ENCODE measurements at places on chromosomes 2 and 18.

- DNase-seq = no peak
These were observed 20.9 kb upstream of the SLC35F5 start for GRCh38 chr2:113777371-113777770.

DNA sequence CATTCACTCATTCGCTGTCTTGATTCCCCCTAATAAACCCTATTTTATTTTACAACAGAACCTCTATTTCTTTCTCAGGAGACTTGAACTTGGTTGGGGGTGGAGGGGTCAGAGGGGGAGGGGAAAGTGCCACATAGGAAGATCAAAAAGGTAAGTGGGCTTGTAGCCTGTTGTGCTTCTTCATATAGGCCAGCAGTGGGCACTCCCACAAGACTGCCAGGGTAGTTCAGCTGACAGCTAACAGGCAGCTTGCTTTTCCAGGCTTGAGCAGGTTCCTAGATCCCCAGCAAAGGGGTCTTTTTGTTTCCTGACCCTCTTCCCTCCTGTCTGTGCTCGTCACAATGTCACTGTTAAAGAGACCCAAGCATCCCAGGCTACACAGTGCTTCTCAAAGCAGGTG is 829 bp upstream of the KIAA2012 start:
- DNase-seq = no peak

- peak; percentile 46 for DNase-seq
These were observed 809 bp downstream of the DBI start for GRCh38 chr2:119367472-119368099.

- no peak for DNase-seq
These were observed 17.4 kb downstream of the KCNH7 start for GRCh38 chr2:162821176-162821575.

GRCh38 chr2:239760596-239760995 is 264.5 kb downstream of the NDUFA10 start:
- no peak for DNase-seq

GRCh38 chr2:59888706-59889105 is 664.7 kb downstream of the BCL11A start:
- no peak for DNase-seq

- no peak for DNase-seq
These were observed 12.6 kb downstream of the USP37 start for GRCh38 chr2:218555527-218555926.

DNA sequence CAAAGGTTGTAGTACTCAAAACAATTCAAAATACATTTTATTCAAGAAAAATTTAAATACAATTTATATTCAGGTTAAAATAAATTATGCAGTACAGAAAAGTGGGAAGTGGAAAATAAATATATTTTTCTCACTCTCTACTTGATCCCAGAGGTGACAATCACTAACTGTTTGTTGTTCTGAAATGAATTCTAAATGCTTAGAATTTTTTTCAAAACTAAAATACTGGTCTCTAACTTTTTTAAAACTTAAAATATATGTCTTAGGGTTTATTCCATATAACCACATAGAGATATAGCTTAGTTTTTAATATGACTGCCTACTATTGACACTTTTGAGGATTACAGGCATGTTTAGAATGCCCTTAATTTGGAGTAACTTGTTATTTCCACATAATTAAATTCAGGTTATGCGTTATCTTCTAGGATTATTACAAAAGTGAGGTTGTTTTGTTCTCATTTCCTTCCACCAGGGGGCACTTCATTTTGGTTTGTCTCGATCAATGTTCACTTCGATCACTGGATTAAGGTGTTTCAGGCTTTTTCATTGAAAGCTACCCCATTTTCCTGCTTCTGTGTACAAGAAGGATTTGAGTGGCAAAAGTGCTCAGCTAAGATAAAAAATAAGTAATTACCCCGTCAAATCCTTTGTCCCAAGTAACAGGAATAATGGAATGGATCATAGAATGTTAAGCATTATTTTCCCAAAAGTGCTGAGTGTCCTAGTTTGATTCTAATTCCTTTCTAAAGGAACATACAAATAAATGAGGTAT is 27.1 kb upstream of the TFPI start:
- DNase-seq = no peak

DNA sequence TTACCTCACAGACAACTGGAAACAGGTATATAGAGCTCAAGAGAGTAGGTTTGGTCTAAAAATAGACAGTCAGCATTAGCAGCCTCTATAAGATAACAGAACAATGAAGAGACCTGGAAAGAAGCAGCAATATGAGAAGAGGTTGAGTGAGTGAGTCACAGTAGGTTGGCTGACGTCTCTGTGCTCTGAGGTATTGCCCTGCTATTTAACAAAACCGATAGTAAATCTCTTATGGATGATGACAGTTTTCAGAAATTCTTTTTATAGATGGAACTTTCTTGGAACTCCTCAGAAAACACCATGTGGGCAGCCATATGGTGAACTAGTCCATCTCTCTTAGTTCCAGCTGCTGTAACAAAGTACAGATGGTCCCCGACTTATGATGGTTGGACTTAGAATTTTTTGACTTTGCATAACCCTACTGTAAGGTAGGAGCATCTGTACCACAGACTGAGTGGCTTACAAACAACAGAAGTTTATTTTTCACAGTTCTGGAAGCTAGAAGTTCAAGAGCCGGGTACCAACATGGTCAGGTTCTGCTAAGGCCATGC is 123.5 kb downstream of the MBD2 start:
- DNase-seq = no peak

DNA sequence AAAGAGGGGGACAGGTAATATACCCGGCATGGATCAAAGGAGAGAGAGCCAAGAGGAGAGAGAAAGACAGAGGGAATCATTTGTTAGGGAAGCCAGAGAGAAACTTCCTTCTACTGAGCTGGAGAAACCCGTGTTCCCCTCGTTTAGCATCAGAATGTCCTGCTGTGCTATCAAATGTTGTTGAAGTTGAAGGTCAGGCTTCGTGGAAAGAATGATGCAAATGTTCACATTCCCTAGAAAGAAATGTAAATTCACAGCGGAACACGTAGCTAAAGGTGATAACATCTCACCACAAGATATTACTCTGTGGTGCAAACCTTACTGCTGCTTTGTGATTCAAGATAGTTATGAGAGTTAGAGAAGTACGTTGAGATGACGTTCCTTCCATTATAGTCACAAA is 258.1 kb downstream of the LNPK start:
- DNase-seq = no peak

DNA sequence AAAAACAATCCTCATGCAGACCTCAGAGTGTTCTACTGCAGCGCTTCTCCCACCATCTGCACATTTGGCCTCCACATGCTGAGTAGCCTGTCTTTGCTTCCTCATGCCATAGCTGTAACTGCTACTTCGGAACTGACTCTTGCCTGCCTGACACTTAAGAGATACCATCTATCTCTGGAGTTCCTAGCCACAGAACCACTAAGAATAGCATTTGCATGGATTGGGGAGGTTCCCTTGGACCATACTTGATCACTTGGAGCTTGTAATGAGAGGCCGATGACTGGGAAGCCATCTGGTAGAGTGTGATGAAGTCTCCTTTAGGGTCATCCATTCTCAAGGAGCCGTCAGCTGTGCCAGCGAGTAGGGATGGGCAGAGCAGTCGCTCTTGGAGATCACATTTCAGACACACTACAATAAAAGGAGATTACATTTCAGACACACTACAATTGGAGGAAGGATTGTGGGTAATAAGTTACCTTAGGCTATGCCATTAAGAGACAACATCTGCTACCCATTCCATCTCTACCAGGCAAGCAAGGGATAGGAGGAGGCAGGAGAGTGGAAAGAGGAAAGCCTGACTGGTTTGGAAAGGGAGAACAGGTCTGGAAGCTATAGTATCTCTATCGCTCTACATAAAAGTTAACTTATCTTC is 21.8 kb downstream of the DOK1 start:
- no peak for DNase-seq

All from stimulated activated CD8-positive, alpha-beta memory T cell treated with anti-CD3 and anti-CD28 coated beads, Interleukin-2, amount 100 ng/mL, for 48 hours (primary cell).